IPS DF 19.7 (cell line): ENCODE measurements at places on chromosomes 12 and 14.

GRCh38 chr12:67765776-67766766 lies 117.5 kb downstream of the DYRK2 start:
- DNase-seq: no peak

DNA sequence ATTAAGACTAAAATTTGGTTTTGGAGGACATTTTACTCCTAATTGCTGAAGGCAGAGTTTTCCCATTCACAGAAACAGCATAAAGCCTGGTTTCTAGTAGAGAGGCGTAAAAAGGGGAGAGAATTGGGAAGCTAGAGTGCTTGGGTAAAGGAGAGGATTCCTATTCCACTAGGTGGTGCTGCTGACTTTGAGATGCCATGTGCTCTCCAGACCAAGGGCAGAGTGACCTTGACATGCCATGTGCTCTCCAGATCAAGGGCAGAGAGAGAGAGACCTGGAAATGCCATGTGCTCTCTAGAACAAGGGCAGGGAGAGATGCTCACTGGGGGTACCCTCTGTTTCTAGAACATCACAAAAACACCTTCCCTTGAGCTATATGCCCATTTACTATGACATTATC lies 176.2 kb upstream of the PDZRN4 start:
- DNase-seq: peak; percentile 23

GRCh38 chr14:36514278-36515104 lies 5.5 kb downstream of the NKX2-1 start:
- no peak for DNase-seq

GRCh38 chr12:6613015-6613775 lies 6.0 kb upstream of the CHD4 start:
- no peak for DNase-seq

GRCh38 chr14:90540437-90540836 lies 143.6 kb downstream of the CALM1 start:
- no peak for DNase-seq

GRCh38 chr14:101318271-101318670 lies 243.0 kb upstream of the DIO3 start:
- no peak for DNase-seq

GRCh38 chr14:67636361-67636919 lies 16.7 kb downstream of the ARG2 start:
- DNase-seq: no peak

DNA sequence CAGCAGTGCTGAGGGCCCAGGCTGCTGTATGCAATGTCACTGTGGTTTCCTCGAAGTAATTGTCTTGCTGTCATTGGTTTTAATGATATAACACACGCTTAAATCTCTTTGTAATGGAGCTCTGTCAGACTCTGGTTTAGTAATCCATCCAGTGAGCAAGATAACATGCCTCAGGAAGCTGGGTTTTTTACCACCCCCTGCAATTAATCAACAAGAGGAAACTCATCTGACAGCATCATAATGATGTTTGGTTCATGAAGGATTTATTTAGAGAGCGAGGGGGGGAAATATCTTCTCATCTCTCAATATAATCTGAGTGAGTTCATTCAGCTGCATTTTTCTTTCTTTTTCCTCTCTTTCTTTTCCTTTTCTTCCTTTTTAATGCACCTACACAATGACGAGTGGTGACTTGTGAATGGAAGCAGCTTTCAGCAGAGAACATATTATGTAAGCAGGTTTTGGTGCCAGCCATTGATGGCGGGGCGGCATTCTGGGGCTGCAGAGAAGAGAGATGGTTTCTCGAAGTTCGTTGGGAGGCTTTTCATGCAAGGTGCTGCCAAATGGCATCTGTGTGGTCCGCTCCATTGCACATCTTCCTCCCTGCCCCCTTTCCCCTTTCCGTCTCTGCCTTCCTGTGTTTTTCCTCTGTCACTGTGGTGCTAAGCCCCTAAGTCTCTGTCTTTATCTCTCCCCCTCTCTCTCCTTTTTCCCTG lies 6.7 kb downstream of the RPH3A start:
- no peak for DNase-seq

- DNase-seq: no peak
Observed at GRCh38 chr12:5480218-5480937, 48.5 kb downstream of the NTF3 start.

DNA sequence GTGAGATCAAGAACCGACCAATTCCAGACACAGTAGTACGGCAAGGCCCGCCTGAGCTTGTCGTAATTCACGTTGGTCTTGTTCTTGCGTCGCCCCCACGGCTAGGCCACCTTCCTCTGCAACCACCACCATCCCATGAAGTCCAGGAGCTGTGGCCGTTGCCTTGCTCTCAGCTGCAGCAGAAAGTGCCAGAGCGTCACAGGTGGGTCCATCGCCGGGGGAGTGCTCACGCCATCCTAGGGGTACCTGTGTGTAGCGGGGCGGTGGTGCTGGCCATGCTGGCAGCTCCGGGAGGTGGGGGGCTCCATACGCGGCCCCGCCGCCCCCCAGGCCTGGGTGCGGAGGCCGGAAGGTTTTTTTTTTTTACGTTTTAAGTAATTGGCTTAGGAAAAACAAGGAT lies 23.1 kb downstream of the TMEM121 start:
- DNase-seq: no peak

- no peak for DNase-seq
Observed at GRCh38 chr12:123059500-123059899, 79.0 kb downstream of the ARL6IP4 start.

- no peak for DNase-seq
Observed at GRCh38 chr12:111672822-111673381, 12.9 kb downstream of the BRAP start.

GRCh38 chr12:128914908-128915563 lies 61.8 kb downstream of the GLT1D1 start:
- no peak for DNase-seq

DNA sequence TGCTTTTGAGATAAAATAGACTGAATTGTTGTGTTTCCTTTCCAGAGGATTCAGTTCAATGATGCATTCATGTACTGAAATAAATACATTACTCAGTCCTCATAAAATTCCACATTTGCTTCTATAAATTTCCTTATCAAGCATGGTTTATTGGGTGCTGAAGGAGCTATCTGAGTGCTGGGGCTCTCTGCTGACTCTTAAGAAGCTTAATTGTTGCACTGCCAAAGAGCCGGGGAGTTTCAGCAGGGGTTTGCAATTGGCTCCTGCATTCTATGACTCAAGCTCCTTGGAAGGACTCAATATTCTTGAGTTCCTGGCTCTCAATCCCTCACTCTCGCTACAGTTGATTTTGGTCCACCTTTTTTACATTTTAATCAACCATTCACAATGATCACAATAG lies 69.8 kb upstream of the PYGL start:
- no peak for DNase-seq

DNA sequence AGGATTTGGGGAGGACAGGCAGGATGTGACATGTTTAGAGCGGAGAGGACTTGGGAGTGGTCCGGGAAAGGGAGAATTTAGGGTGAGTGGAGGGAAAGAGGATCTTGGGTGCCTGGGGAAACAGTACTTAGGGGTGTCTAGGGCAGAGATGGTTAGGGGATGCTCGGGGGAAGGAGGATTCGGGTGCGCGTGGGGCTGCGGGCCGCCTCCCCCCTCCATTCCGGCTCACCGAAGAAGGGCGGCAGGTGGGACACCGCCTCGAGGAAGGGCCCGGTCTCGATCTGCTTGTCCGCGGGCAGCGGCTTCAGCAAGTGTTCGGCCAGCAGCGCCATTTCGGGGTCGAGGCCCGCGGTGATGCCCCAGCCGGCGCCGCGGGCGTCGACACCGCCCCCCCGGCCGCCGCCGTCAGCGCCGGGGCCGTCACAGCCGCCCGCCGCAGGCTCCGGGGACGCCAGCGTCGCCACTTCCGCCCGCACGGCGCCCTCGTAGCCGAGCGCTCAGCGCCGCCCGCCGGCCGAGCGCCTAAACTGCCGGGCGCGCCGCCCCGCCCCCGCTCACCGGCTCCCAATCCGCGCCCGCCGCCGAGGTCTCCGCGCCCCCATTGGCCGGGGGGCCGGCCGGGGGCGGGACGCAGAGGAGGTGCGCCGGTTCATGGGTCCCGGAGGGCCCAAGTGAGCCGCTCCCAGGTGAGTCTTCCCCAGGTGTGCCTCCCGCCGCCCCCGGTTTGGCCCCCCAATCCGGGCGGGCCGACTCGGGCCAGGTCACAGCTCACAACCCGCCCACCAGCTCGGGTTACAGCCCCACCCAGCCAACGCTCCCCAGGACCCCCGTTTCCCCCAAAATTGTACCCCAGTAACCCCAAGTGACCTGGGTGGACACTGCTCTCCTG lies at the start of gene GLTP:
GLTP (minus strand) TSS at position 499 of the 889 bp plus-strand sequence; CDS start at position 332, 167 bp downstream.
- DNase-seq: no peak

GRCh38 chr12:75690296-75690955 lies 179.0 kb upstream of the KRR1 start:
- no peak for DNase-seq

- DNase-seq: no peak
Observed at GRCh38 chr12:95967301-95967700, 24.2 kb downstream of the AMDHD1 start.

DNA sequence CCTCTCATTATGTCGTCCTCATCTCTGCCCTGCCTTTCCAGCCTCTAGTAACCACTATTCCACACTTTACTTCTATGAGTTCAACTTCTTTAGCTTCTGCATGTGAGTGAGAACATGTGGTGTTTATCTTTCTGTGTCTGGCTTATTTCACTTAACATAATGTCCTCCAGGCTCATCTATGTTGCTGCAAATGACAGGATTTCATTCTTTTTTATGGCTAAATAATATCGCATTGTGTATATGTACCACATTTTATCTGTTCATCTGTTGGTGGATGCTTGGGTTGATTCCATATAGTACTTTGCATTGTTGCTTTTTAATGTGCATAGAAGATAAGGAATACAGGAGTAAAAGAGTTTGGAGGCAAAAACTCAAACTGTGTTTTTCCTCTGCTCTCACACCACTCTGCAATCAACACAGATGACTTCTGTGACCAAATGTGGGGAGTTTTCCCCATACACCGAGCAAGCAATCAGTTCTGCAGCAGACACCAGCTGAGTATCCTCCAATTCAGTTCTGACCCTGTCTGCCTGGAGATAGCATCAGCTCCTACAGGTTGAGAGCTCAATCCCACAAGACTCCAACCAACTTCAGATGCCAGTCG lies 24.6 kb upstream of the FLVCR2 start:
- no peak for DNase-seq

DNA sequence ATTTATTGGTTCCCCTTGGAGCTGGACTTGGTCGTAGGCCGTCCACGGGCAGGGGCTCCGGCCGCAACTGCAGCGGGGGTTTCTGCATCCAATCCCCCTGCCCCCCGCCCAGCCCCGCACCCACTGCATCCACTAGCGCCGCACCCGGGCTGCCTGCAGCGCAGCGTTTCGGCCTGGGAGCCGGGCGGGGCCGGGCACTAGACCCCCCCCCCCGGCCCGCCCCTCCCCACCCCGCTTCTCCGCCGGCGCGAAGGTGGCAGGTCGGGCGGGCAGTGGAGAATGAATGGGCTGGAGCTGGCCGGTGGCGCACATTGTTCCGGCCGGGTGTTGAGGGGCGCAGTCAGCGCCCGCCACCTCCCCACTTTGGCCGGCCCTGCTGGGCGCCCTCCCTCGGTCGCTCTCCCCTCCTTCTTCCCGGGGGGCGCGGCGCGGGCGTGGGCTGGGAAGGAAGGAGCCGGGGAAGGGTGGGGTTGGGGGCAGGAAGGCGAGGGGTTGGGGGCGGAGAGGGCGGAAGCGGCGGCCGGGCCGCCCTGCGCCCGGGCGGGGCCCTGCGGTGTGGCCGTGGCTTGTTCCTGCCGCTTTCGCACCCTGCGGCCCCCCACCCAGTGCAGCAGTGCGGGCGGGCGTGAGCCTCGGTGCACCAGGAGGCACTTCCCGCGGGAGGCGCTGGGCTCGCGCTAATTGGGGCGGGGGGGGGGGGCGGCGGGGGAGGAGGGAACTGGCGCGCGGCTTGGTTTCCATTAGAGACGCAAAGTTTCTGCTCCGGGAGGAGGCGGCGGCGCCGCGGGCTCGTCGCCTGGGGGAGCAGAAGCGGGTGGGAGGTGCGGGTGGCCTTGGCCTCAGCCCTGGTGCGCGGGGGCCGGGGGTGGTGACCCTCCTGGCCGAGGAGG lies 841 bp downstream of the CALM1 start:
- no peak for DNase-seq

DNA sequence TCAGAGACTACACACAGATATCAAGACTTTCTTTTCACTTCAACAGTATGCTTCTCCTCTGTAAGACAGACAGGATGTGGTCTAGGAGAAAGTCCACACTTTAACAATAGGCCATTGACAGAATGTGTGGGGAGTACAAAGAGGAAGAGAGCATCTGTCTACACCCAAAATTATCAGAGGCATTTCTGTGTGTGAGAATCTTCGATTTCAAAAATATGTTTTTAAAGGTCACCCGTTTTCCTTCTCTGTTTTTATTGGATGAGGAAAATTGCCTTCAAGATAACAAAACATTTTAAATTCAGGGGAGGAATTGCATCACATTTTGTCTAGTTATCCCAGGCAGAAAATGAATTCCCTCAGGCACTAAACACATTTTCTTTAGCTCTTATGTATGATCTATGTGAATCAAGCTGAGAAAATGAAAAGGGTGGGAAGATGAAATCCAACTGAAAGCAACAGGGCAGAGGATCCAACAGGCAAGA lies 16.4 kb downstream of the NAV3 start:
- no peak for DNase-seq

GRCh38 chr12:69123311-69123710 lies 116.1 kb upstream of the CPSF6 start:
- no peak for DNase-seq

DNA sequence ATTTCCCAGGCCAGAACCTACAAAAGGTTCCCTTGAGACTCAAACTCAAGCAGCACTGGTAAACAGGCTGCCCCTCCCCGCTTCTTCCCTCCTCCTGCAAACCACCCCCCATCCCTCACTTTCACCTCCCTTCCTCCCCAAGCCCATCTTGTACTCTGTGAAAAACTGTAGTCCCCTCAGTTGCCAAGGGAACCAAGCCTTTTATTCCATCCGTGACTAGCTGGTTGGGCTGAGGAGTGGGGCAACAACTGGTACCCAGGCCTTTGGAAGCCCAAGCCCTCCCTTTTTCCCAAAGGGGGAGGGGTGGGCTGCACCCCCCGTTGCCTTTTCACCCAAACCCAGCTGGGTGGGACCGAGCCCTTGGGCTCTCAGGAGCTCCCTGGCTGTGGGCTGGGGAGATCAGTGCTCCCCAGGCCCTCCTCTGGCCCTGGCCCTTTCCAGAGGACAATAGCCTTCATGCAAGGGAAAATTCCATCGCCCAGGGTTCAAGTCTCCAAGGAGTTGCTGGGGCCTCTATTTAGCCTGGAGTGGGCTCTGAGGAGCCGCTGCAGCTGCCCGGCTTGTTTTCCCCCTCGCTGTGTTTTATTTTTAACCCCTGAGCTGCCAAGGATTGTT lies 61.9 kb downstream of the ZFP36L1 start:
- DNase-seq: no peak

- DNase-seq: no peak
Observed at GRCh38 chr12:7601406-7601805, 64.3 kb downstream of the APOBEC1 start.
